ENCODE measurements at places on chromosomes 4 and X. TPM values are rescaled to one million over a fixed set of nuclear protein-coding genes. Genes with fewer than 3 reads are reported as not detected.

Gene PABPC1L2A
- not detected for total RNA-seq

- DNase-seq = no peak
These were observed 2.0 kb downstream of the CYBB start for GRCh38 chrX:37781814-37782213.

DNA sequence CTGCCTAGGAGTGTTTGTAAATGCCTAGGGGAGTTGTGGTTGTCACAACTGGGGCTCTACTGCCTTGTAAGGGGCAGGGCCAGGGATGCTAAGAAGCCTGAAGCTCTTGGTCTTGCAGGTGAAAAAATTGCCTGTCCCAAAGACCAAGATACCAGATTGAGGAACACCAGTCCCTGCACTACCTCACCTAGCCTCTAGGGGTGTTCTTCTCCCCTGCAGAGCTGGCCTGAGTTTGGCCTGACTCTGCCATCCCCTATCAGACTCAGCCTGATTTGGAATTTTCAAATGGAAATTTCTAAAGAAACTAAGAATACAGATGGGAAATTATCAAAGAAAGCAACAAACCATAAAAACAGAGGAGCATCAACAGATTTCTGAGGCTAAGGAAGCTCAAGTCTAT lies 90.4 kb downstream of the ZC4H2 start:
- DNase-seq = no peak

DNA sequence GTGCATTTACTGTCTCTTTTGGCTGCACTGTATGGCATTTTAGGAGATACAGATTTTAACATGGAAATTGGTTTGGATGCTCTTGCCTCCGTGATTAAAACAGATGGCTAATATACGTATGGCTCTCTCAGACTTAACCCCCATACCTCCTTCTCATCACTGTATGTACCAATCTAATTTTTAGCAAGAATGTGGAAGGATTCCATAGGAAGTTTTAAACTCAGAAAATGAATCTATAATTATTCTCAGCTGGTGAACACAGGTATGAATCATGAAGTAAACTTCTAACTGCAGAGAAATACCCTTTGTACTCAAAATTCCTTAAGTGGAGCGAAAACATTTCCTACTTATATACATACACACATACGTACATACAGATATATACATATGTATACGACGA lies 210.5 kb upstream of the NEIL3 start:
- DNase-seq = no peak

Gene MXRA5
- 4.3 TPM for total RNA-seq

DNA sequence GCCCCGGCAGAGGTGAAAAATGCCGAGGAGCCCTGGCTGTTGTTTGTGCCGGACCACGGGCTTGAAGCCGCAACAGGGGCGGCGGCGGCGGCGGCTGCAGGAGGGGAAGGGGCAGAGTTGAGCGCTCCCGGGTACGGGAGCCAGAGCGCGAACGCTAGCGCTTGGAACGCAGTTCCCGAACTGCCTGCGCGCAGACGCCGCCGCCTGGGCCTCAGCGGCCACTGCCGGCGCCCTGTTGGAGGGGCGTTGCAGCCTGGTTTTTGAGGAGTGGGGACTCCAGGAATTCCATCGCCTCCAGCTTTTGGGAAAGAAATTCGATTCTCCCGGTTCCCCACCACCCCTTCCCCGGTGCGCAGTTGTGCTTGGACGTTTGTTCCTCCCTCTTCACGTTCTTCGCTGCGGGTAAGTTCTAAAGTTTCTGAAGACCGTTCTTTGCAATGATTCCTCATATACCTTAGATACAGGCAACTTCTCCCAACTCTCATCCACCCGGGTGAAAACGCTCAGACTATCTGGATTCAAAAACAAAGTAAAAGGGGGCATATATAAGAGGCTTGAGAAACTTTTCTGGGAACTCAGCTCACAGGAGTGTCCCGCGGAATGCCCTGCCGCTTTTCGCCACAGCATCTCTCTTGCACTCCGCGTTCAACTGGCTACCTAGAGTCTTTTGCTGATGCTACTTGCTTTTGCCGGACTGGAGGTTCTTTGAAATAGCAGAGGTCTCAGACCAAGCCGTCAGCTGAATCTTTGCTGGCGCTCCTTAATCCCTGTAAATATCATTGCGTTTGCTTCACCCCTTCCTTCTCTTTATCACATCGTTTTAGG lies 1.0 kb downstream of the FAT4 start:
- no peak for DNase-seq

DNA sequence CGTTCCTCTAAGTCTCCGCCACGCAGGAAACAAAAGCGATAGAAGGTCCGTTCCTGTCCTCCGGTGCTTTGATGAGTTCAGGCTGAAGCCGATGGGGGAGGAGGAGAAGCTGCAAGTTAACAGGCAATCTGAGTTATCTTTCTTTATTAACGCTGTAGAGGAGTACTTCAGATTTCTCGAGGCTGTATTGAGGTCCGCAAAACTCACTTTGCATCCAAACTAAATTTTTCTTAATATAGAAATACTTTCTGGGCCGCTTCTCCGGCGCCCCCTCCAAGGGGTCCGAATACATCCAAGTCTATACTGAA lies 395 bp upstream of the SOWAHB start:
- DNase-seq = no peak

Gene XG
- total RNA-seq = 8.0 TPM

Gene SCD5
- total RNA-seq = 1.2 TPM

- DNase-seq = no peak
These were observed 76.9 kb upstream of the PPARGC1A start for GRCh38 chr4:23966725-23967124.

- no peak for DNase-seq
These were observed 69.1 kb downstream of the PCDH7 start for GRCh38 chr4:30789219-30789671.

GRCh38 chr4:128354205-128354821 lies 66.7 kb upstream of the PGRMC2 start:
- DNase-seq = no peak

Gene SSX1
- total RNA-seq = not detected

Gene LAS1L
- total RNA-seq = 21.3 TPM

GRCh38 chrX:153672531-153673427 lies 834 bp downstream of the PNCK start:
- DNase-seq = no peak
